ENCODE measurements at places on chromosomes 6 and 20. TPM values are rescaled to one million over a fixed set of nuclear protein-coding genes. Genes with fewer than 3 reads are reported as not detected.

The RBM24 gene
- total RNA-seq, result 4.2 TPM

The SYTL3 gene
- 3.1 TPM for total RNA-seq

The EDN3 gene
- not detected for total RNA-seq

The PRDM13 gene
- total RNA-seq, result not detected

The FUCA2 gene
- 71.0 TPM for total RNA-seq

The EYS gene
- not detected for total RNA-seq

The VSX1 gene
- total RNA-seq, result not detected

GRCh38 chr6:145814035-145814500, 527 bp downstream of the FBXO30 start:
- no peak for DNase-seq

- no peak for DNase-seq
Observed at GRCh38 chr6:11356404-11357155, 124.1 kb upstream of the NEDD9 start.

DNA sequence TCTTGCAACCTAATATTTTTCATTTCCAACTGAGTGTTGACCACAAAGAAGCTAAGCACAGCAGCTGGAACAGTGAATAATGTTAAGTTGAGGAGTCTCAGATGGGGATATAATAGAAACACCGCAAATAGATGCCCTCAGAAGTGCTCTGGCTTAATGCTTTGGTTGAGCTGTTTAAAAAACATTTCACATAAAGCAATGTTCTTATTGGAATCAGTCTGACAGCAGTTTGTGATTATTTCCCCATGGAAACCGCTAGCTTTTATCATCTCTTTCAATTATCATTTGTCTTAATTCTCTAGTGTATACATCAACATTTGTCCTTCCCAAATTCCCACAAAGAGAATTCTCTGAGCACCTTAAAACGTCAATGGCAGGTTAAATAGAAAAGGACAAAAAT, 30.8 kb downstream of the METTL24 start:
- DNase-seq, result no peak

- no peak for DNase-seq
Observed at GRCh38 chr6:4670824-4671409, 105.3 kb upstream of the CDYL start.

DNA sequence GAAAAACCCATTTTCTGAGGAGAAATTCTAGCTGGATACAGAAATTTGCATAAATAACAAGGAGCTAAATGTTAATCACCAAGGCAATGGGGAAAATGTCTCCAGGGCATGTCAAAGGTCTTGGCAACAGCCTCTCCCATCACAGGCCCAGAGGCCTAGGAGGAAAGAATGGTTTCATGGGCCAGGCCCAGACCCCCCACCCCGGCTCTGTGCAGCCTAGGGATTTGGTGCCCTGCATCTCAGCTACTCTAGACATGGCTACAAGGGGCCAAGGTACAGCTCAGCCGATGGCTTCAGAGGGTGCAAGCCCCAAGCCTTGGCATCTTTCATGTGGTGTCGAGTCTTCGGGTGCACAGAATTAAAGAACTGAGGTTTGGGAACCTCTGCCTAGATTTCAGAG, 321.2 kb upstream of the ID4 start:
- no peak for DNase-seq

GRCh38 chr6:391559-392440, at the start of gene IRF4:
IRF4 (plus strand) TSS chr6:391752; CDS start chr6:393153, 1,401 bp downstream.
- no peak for DNase-seq

GRCh38 chr6:77440206-77440976, 22.9 kb downstream of the HTR1B start:
- DNase-seq, result no peak

DNA sequence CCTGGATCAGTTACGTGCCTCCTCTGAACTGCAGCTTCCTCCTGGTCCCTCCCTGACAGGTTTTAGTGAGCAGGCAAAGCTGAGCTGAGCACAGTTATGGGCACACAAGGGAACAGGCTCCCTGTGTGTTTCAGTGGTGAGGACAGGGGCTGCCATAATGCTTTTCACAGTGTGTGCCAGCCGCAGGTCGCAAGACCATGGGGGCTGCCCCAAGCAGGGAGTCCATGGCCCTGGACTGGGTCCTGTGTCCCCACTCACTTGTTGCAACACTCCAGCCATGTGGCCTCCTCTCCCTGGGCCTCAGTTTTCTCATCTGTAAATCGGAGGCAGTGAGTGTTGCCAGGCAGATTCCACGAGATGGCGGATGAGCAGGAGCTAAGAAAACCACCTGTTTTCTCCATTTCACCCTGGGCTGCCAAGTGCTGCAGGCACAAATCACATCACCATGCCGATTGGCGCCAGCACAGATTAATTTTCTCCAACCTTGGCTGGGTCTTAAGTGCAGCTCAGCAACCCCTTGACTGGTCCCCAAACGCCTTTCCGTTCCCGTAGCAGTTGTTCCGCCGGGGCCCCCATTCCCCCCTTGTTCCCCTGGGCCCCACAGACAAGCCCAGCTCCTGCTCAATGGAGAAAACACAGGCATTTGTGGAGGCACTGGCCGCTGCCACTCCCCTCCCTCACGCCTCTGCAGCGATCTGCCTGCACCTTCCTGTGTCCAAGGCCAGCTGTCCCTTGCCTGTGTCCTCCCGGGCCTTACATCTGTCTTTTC, 57.1 kb upstream of the NNAT start:
- DNase-seq, result no peak

DNA sequence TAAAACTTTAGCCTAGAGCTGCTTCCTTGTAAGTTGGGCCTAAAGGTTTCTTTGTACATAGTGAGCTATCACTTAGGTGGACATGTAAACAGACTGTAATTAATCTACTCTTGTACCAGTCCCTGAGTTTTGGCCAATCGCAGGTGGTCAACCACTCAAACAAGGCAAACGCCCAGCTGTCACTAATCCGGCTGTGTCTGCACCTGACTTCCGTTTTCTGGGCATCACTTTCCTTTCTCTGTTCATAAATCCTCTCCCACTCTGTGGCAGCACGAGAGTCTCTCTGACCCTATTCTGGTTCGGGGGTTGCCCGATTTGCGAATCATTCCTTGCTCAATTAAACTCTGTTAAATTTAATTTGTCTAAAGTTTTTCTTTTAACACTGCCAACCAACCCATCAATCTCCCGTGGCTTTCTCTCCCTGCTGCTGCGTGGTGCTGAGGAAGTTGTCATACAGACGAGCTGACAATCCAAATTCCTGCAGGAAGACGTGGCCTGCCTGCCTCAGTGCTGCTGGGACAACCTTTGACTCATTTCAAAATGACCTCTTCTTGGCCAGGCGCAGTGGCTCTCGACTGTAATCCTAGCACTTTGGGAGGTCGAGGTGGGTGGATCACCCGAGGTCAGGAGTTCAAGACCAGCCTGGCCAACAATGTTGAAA, 206.3 kb downstream of the QKI start:
- no peak for DNase-seq

DNA sequence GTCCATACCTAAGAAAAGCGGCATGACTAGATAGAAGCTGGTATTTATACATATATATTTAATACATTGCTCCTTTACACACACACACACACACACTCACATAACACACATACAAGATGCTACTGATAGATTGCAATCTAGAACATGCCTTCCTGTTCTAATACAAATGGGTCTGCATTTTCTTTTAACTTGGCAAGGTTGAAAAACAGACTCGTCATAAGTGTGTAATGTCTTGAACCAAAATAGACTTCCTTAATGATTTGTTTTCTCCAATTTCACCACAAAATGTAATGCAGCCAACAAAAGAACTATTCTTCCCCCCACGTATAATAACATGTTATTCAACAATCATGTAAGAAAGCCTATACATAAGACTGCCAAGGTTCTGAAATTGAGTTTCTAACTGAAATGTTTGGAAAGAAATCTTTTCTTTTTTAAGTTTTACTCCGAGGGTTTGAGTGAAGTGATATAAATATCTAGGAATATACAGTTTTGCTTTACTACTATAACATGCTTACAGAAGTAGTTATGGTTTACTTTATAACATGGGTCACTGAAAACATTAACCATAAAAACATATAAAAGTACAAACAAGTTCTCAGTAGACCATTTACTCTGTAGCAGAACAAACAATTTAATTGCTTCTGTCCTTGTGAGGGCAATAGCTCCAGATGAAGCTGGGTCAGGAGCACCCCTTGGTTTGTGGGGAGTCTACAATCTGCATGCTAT, 207.5 kb downstream of the FOXC1 start:
- no peak for DNase-seq

DNA sequence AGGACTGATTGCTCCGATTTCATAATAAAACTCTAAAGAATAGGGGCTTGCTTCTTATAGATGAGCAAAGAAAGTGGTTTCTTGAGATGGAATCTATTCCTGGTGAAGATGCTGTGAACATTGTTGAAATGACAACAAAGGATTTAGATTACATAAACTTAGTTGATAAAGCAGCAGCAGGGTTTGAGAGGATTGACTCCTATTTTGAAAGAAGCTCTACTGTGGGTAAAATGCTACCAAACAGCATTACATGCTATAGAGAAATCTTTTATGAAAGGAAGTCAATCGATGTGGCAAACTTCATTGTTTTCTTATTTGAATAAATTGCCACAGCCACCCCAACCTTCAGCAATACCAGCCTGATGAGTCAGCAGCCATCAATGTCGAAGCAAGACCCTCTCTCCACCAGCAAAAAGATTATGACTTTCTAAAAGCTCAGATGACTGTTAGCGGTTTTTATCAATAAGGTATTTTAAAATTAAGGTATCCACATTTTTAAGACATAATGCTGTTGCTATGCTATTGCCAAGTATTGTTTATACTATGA, 12.7 kb upstream of the MTRF1L start:
- DNase-seq, result no peak

DNA sequence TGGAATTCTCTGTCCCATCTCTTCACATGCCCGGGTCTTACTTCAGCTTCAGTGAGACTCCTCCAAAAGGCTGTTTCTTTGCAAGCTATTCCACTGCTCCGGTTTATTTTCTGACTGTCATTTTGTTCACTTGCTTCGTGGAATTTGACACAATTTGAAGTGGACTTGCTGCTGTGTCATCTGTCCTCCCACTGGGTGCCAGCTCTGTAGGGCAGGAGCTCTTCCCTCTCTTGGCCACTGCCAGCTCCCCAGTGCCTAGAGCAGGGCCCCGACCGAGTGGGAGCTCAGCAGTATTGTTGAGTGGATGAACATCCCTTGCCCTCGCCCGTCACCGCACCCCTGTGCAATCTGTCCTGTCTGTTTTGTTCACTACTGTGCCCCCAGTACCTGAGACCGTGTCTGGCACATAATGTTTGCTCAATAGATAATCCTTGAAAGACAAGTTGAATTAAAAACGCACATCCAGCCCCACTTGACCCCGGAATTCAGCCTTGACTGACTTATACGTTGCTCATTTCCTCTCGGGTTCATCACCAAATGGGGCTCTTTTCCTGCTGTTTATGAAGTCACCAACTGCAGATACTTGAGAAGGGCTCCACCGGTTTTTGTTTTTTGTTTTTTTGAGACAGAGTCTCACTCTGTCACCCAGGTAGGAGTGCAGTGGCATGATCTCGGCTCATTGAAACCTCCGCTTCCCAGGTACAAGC, 170.3 kb upstream of the KCNG1 start:
- no peak for DNase-seq

DNA sequence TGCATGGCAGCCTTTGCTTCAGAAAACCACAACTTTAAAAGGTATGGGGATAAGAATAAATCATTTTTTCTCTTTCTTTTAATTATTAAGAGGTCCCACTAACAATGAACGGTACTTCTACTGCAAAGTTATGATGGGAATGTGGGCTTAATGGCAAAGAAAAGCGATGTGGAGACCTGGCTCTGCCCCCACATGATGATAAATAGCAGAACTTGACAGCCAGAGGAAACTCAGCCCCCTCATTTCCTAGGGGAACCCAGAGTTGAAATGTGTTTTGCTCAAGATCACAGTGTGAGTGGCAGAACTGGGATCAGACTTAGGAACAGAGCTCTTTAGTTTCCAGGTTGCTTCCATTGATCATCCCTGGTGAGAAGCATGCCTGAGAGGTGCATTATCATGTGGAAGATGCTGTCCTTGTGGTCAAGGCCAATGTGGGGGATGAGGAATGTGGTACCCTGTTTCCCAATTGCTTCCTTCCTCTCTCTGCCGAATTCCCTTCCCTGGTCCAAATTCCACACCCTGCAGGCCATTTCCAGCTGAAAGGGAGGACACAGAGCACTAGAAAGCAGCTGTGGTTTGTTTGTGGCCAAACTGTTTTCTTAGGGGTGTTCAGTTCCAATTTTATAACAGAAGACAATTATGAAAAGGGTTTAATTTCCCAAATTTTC, 66.0 kb downstream of the BACH2 start:
- no peak for DNase-seq

GRCh38 chr6:130932921-130933320, 105.7 kb downstream of the SMLR1 start:
- DNase-seq, result no peak

DNA sequence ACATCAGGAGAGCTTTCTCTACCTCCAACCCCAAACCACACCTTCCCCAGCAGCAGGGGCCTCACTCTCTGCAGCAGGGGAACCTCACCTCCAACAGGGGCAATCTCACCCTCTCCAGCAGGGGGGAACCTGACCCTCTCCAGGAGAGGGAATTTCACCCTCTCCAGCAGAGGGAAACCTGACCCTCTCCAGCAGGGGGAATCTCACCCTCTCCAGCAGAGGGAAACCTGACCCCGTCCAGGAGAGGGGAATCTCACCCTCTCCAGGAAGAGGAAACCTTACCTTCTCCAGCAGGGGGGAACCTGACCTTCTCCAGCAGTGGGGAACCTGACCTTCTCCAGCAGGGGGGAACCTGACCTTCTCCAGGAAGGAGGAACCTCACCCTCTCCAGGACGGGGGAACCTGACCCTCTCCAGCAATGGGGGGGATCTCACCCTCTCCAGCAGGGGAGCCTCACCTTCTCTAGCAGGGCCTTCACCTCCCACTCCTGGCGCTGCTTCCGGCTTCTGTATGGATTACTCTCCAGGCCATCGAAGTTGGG, 3.1 kb downstream of the B3GALT4 start:
- DNase-seq, result no peak

DNA sequence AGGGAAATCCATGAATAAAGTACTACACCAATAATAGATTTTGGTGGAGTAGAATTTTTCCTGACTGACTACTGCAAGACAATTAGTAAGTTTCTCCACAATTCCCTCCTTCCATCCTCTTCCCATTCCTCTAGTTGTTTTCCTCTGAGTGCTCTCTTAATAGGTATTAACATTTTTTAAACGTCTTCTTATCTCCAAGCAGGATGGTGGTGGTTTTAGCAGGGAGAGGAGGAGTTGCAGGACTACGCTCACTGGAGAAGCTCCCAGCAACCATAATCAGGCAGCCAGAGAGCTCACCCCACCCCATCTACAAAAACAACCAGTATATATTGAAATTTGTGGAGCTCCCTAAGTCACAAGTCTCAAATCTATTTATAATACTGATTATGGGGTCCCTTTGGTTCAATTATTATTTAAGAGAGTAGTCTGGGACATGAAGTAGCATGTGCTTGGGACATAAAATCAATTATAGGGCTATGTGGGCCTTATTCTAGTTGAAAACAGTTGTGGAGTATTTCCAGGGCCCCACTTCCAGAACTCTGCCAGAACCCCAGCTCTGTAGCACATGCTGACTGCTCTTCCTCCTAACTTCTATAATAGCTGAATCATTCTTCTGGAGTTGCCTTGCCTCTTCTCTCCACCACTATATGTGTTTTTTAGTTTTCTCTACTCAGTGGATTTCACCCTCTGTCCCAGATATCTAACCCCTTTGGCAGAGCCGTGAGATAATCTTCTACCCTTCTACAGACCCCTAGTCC, 49.8 kb downstream of the MYB start:
- no peak for DNase-seq

- no peak for DNase-seq
Observed at GRCh38 chr6:44131892-44132291, 4.5 kb downstream of the TMEM63B start.

- DNase-seq, result no peak
Observed at GRCh38 chr6:6798448-6798860, 209.9 kb downstream of the LY86 start.

- DNase-seq, result no peak
Observed at GRCh38 chr20:49938173-49939163, 2.3 kb downstream of the RNF114 start.

Data from kidney epithelial cell (primary cell).